Activated T-helper 1 cell treated with anti-CD3 and anti-CD28 coated beads, Interleukin-2, amount 50 U/mL, for 16 hours (primary cell): ENCODE measurements at places on chromosomes 7 and 10.

DNA sequence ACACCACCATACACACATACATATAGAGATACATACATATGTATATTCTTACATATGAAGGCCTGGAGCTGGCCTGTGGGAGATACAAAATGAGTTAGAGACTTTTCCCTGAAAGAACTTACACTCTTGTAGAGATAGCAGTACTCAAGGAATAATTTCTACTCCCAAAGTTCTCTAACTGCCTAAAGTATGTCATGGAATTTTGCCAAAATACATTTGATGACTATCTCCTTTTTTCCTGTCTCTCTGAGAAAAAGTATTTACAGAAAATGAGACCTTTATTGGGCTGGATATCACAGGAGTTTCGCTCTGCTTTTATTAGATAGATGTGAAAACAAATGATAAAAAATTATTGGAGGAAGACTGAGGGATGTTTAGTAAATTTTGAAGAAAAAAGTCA lies 220.1 kb downstream of the POU6F2 start:
- DNase-seq: no peak

DNA sequence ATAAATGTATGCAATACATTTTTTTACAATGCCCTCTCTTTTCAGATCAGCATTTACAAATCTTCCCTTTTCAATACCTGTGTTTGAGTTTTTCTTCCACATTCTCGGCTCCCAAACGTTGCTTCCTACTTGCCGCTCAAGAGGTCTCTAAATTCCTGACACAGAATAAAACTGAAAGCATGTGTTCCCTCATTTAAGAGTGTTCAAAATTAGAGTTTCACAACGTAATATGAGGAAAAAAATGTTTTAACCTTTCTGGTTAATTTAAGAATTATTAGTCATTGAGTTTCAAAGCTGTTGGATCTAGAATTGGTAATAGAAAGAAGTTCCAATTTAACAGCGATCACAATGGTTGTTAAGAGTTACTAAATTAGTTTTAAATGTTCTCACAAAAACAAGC lies 100.4 kb downstream of the ARID5B start:
- DNase-seq: no peak

DNA sequence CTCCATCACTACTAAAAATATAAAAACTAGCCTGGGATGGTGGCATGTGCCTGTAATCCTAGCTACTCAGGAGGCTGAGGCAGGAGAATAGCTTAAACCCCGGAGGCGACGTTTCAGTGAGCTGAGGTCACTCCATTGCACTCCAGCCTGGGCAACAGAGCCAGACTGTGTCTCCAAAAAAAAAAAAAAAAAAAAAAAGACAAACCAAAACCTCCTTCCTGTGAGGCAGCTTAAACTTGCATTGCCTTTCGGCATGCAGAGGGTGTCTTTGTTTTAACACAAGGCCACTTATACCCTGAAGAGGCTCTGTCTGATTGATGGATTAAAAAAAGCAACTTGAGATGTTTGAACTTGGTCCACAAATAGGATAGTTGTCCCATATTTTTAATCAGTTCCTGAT lies 128.4 kb upstream of the RSU1 start:
- DNase-seq: no peak

DNA sequence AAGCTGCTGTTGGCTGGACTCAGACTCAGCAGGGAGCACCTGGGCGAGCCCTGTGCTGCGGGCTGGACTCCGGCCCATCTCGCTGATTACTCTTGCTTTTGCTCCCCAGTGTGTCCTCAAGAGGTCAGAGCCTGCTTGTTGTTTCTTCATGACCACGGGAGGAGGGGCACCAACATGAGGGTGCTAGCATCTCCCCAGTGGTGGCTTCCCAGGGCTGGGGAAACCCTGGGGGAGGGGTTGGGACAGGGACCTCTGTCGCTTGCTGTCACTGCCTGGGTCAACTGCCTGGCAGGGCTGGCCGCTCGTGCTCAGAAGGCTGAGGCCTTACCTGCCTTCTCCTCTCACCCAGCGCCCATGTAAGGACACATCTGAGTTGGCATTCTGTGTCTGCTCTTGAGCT lies 152.3 kb upstream of the SHH start:
- no peak for DNase-seq
